Stimulated activated CD8-positive, alpha-beta memory T cell treated with anti-CD3 and anti-CD28 coated beads, Interleukin-4, amount 100 ng/mL, for 1 hour (primary cell): ENCODE measurements at places on chromosomes 4 and X.

GRCh38 chr4:88573276-88573980, 18.9 kb upstream of the HERC3 start:
- DNase-seq = no peak

GRCh38 chr4:10094841-10095240, 21.8 kb downstream of the WDR1 start:
- no peak for DNase-seq

DNA sequence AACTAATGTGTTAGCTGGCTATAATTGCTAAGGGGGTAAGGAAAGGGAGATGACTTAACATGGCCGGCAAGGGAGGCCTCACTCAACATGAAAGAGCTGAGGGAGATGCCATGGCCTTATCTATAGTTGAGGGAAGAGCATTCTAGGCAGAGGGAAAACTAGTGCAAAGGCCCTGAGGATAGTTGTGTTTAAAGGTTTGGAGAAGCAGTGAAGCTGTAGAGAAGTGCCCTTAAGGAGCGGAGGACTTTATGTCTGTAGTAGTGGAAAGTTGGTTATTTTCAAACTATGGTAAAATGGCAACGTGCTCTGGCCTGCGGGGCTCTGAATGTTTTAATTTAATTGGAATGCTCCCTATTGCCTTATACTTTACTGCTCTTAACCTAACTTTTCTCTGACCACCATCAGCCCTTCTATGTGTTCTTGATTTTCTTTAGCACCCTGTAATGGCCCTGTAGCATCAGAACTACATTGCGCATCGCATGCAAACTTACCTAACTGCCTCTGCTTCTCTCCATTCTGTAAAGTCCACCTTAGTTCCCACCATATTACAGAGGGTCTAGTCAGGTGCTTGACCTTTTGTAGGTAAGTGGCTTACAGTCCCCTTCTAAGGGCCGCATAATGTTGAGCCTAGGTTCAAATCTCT, 35.8 kb downstream of the ERVMER34-1 start:
- no peak for DNase-seq

DNA sequence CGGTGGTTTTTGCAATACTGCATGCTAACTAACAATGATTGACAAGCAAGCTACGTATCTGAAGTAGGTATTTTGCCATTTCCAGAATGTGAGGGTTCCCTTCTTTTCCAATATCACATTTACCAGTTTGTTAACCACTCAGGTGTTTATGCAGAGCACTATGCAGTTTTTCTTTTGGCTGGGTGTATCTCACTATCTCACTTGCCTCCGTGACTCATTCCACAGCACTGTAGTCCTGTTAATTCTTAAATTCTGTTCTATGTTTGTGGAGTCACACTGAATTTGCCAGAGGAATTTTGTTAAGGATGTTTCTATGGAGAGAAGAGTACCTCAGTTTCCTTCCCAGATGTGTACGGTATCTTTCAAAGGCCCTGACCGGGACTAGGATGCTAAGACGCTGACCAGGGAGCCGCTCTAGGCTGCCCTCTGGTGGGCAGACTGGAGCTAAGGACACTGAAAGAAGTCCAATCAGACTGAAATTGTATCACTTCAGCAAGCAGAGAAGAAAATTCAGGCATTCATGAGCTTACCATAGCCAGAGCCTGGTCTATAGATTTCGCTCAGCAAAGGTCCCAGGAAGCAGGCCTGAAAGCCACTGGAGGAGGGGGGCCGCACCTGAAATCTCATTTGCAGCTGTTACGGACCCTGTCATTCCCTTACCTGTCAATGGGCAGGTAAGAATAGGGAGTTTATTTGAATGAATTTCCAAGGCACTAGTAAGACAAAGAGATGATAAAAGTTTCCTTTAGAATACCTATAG, 388.4 kb upstream of the SPOCK3 start:
- DNase-seq = no peak

GRCh38 chr4:7074426-7074825, 6.6 kb upstream of the GRPEL1 start:
- no peak for DNase-seq

GRCh38 chr4:5267408-5267807, 216.1 kb downstream of the STK32B start:
- DNase-seq = no peak

GRCh38 chrX:9569876-9570301, 105.0 kb downstream of the TBL1X start:
- DNase-seq = no peak

GRCh38 chr4:26496207-26496783, 6.0 kb upstream of the CCKAR start:
- DNase-seq = no peak

- DNase-seq = no peak
Measured at GRCh38 chr4:18075823-18076433, 54.4 kb upstream of the LCORL start.

DNA sequence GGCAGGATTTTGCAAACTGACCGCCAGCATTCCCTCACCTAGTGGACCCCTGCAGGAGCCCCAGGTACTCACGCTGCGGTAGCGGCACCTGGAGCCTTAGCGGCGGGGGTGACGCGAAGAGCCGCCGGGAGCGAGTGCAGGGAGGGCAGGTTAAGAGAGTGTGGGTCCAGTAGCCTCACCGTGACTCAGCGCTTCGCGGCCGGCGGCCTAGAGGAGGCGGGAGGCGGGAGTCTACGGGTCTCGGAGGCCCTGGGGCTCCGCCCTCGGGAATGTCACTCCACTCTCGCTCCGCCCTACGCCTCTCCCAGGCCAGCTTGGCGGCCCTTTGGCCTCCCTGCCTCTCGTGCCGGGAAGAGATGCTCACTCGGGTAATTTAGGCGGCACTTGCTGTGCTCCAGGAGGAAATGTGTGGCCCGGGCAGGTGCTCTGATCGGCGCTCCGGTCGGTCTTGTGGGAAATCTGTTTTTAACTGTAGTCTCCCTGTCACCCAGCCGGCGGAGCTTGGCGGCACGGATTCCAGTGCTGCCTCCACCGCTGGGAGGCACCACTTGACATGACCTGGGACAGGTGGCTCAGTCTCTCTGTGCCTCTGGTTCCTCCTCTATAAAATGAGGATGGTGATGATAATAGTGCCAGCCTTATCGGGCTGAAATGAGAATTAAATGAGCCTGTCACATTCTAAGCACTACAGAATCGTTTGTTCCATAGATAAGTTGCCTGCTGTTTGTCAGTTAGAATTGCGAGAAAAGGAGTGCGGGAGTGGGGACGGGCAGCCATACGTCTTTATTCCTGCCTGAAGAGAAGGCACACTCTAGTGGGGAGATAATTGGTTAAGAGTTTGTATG, at the start of gene PIR:
PIR (minus strand) TSS at position 216 of the 845 bp plus-strand sequence. CDS start 2,076 bp downstream, outside the sequence.
- no peak for DNase-seq

DNA sequence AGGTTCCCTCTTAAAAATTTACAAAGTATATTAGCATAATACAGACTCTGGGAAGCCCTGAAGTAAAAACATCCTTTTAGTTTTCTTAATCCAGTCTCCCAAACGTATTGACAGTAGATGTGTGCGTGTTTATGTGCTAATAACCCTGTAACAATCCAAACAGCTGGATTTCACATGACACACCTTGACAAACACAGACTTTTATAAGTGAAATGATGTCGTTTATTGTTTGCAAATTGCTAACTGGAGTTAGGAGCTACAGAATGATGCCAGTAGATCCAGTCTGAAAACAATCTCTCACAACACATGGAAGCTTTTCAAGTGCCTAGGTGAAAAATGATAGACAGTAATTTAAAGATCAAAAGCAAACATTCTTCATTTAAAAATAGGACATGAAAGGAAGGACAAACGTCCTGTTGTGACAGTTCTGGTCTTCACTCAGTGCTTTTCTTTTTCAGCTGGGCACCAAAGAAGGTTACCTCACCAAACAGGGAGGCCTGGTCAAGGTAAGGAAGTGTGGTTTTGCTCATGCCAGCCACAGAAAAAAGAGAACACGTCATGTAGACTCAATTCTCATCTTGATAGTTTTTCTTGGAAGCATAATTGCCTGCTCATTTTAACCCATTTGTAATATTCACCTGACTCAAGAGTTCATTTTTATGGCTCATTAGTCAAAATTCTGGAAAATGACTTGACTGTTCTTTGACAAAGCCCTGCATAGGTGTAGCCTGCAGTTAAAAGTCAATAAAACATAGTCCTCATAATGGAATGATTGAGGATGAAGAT, 32.9 kb downstream of the LAMTOR3 start:
- DNase-seq = no peak

DNA sequence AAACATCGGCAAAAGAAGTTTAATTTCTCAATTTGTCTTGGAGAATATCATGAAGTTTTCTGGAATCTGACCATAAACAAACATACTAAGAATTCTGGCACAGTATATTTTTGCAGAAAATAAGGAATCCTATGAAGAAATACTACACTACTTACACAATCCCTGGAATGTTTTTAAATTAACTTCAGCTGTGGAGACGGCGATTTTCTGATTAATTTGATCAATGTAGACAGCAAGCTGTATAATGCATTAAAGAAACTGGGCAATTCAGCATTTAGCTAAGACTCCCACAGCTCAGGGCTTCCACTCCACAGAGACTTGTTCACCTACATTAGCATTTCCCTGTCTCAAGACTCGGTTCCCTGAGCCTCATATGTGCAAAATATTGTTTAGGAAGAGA, 12.2 kb downstream of the EGFL6 start:
- DNase-seq = no peak

- no peak for DNase-seq
Measured at GRCh38 chr4:110527156-110527555, 51.2 kb downstream of the ENPEP start.
